NCI-H1417 treated with DMSO at 0.1 percent for 48 hours (cell line): ENCODE measurements at places on chromosomes 2 and 18.

DNA sequence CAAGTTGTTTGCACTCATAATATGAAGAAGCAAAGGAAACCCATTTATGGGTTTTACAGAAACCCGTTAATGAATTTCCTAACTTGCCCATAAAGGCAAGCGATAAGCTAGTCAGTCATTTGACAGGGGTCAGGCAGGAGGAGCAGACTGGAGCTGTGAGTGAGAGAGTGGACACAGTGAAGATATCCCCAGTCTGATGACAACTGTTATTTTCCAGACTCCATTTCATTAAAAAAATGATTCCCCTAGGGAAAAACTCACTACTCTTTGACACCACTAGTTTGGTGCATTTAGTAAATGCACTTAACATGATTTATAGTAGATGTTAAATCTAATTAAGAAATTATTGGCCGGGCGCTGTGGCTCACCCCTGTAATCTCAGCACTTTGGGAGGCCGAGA lies 80.8 kb downstream of the TGIF1 start:
- DNase-seq = no peak

DNA sequence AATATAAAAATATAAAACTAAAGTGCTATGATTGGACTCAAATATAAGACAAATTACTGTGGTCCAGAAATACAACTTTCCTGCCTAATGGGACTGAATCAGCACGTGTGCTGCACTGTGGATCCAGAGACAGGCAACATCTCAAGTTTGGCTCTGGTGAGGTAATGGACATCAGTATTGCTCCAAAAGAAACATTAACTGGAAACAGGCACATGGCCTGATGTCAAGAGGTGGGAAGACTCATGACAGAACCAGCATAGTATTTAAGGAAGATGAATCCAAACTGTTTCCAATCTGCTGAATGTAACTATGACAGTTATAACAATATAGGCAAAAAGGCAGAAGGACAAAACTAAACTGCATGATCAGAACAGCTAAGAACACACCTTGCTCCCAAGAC lies 354.6 kb downstream of the FSIP2 start:
- no peak for DNase-seq

GRCh38 chr2:105842555-105842954 lies 97.8 kb downstream of the NCK2 start:
- no peak for DNase-seq

GRCh38 chr2:16726147-16726546 lies 60.5 kb upstream of the CYRIA start:
- DNase-seq = no peak

DNA sequence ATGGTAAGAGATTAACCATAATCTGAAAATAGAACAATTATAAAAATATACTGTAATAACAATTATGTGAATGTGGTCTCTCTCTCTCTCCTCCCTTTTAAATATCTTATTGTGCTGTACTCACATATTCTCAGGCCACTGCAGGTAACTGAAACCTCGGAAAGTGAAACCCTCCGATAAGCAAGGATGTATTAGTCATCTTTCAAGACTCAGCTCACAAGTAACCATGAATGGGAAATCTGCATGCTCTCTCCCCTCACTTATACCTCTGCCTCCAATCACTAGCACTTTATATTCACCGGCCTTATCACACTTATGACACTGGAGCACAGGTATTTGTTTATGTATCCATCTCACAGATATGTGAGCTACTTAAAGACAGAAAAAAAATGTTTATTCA lies 139.7 kb downstream of the LRP2 start:
- DNase-seq = no peak

DNA sequence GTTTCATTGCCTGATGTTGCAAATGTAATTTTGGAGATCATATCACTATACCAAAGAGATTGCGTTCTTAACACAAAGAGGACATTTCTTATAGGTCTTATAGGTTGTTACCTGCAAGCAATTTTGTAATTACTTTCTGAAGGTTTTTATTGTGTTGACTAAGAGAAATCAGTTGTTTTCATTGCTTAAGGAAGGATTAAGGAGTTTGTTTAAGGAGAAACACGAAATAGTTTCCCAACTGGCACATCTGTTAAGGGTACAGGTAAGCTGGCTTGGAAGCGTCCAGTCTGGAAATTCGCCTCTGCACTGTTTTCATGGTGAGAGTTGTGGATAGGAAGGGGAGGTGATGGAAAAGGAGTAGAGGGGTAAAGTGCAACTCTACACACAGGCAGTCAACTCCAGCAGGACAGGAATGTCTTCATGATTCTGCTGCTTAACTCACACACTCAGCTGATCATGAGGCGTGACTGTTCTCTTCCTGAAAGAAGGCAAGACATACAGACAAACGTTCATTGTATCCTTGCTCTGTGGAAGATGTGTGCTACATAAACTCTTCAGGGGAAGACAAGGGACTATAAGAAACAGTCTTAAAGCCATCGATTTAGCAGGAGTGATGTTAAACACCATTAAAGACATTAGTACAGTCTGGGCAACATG lies 61.4 kb upstream of the ACSL3 start:
- no peak for DNase-seq

GRCh38 chr2:180991820-180992219 lies 11.4 kb downstream of the UBE2E3 start:
- no peak for DNase-seq

DNA sequence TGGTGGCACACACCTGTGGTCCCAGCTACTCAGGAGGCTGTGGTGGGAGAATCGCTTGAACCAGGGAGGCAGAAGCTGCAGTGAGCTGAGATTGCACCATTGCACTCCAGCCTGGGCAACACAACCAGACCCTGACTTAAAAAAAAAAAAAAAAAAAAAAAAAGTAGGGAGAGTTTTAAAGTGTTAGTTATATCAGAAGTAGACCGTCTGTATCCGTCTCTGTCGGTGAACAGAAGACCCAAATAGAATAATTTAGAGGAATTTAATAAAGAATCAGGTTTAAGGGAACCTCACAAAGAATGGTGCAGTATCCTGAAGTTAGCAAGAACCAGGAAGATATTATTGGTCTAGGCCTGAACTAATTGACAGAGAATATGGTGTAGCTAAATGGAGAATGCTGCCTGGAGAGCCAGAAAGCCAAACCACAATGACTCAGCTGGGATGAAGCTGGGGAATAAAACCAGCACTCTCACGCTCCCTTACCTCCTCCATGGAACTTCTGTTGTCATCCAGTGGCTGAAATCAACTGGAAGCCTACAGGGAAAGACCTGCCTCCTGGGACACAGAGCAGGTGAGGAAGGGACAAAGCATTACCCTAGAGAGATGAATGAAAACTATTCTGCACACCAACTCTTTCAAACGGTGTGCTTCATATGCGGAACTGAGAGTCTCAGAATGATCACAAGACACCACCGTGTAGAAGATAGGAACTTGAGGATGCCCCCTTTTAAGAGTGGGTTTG lies 39.1 kb upstream of the PLEKHM3 start:
- no peak for DNase-seq

GRCh38 chr2:137966043-137966442 lies 1.8 kb downstream of the HNMT start:
- DNase-seq = no peak

- DNase-seq = no peak
Observed at GRCh38 chr2:234679301-234679740, 182.4 kb upstream of the ARL4C start.

GRCh38 chr2:43452318-43452731 lies 143.5 kb downstream of the THADA start:
- DNase-seq = no peak

DNA sequence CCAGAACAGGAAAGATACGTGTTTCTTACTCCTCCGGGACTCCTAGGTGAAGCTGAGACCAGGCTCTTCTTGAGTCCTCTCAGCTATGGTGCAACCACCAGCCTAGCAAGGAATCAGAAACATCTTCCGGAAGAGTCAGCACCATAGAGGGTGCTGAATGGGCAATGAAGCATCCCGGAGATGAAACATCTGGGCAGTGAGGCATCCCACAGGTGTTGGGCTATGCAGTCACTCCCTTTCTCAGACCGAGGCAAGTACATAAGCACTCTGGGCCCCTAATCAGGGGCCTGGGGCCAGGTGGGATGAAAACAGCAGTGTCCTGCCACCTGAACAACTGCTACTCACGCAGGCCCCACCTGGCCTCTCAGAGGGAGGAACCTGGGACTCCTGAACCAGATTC lies 1.4 kb upstream of the CAPN10 start:
- DNase-seq = no peak
